ENCODE measurements at places on chromosomes 6 and 20. TPM values are rescaled to one million over a fixed set of nuclear protein-coding genes. Genes with fewer than 3 reads are reported as not detected.

Gene WASF1
- 12.7 TPM for total RNA-seq

Gene OR11A1
- total RNA-seq, result not detected

Gene WFDC10B
- total RNA-seq, result not detected

Gene CALHM5
- 0.10 TPM for total RNA-seq

Gene PLCB4
- total RNA-seq, result 15.2 TPM

Gene SLC17A1
- not detected for total RNA-seq

Gene CDH4
- total RNA-seq, result 6.7 TPM

Gene TREM1
- 0.30 TPM for total RNA-seq

Gene TRIM10
- not detected for total RNA-seq

Gene CALHM6
- 0.45 TPM for total RNA-seq

Gene HLA-DQA1
- not detected for total RNA-seq

Gene ESR1
- not detected for total RNA-seq

Gene RAET1G
- total RNA-seq, result 10.6 TPM

Gene EDN3
- total RNA-seq, result 0.10 TPM

Gene OR2B2
- not detected for total RNA-seq

Gene HLA-E
- total RNA-seq, result 60.5 TPM

Gene MYO6
- 9.4 TPM for total RNA-seq

Gene TFAP2D
- not detected for total RNA-seq

Gene BHLHE23
- total RNA-seq, result not detected

Gene SIRPB1
- total RNA-seq, result 0.63 TPM

Gene PRSS16
- total RNA-seq, result 2.5 TPM

Gene DDX43
- total RNA-seq, result not detected

Gene LY6G6F
- total RNA-seq, result not detected

Gene BMP7
- total RNA-seq, result 0.57 TPM

Gene DDX27
- 63.2 TPM for total RNA-seq

Gene RHAG
- 0.07 TPM for total RNA-seq

Gene GPLD1
- 1.1 TPM for total RNA-seq

Gene OR12D3
- total RNA-seq, result not detected

Gene SAMD3
- not detected for total RNA-seq

Gene ADGRB3
- not detected for total RNA-seq

Gene SASH1
- 4.1 TPM for total RNA-seq

Gene CST5
- not detected for total RNA-seq

Measured in A549 treated with DMSO at 1 μM for 4 hours (cell line).